Inflammatory macrophage treated with lipopolysaccharide for 1 hour (primary cell): ENCODE measurements at places on chromosomes 12 and 14.

DNA sequence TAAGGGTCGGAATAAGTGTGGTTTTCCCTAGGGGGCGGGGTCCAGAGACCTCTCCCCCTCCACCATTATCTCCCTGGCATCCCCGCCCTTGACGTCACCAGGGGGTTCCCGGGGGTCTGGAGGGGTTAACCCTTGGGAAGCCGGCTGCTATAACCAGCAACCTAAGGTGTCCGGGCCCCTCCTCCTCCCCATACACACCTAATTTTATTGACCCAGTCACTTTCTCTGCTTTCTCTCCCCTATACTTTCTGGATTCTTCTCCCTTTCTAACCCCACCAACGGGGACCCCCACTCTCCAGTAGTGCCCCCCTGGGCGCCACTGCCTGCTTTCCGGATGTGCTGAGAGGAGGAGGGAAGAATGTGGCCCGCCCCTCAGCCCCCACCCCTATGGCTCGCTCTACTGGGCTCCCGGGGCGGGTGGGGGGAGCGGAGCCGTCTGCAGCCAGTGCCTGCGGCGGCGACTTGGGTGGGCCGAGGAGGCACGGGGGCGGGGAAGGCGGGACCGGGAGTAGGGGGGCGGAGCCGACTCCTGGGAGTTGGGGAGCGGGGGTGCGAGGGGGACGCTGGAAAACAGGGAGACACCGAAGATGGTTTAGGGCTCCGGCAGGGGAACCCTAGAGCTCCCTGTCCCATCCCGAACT, 1.8 kb downstream of the GLI1 start:
- no peak for DNase-seq

- peak; percentile 63 for DNase-seq
Measured at GRCh38 chr12:106841510-106842302, 67.2 kb downstream of the RIC8B start.

DNA sequence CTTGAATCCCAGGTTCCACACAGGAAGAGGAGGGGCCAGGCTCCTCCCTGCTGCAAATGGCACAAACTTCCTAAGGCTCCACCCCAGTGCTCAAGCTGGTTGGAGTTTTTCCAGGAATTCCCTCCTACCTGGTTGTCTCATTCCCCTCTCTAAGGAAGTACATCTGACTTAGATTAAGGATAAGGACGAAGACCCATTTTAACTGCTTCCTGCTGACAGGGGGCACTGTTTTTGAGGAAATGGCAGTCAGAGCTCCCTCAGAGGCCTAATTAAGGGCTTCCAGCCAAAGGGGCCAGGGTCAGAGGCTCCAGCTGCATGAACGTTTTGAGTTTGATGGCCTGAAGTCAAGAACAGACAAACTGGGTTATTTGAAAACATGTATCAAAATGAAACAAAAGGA, 1084.7 kb downstream of the SLC6A15 start:
- DNase-seq, result no peak

GRCh38 chr14:56224691-56225681, 106.8 kb downstream of the PELI2 start:
- no peak for DNase-seq

DNA sequence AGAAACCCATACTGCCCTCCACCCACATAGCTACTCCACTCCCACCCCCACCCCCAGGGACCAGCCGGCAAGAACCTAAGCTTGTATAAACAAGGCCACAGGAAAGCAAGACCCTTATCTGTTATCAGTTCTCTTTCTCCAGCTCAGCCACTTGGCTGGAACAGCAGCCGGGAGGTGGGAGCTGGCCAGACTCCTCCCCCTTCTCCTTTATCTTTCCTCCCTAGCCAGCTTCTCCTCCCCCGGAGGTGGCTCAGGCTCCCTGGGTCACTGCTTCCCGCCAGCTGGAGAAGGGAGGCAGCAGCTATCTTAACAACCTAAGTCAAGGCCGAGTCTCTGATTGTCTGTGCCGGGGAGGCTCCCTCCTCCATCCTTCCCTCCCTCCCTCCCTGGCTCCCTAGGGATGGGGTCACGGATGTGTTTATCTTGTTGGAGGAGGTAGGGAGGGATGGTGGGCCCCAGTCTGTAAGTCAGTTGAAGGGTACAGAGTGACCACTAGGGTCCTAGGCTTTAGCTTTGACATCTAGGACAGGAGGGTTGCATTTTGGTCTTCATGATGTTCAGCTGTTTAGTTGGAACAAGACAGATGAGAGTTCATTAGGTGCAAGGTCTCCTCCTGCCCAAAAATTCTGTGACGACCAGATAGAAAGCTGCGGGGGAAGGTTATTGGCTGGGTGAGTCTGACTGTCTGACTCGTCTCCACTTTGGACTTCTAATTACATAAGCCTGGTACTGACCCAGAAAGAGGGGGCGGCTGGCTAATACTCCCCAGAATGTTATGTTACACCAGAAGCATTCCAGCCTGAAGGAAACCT, 29.7 kb downstream of the ZFP36L1 start:
- no peak for DNase-seq

GRCh38 chr12:51809193-51809592, 39.3 kb downstream of the FIGNL2 start:
- DNase-seq, result no peak

DNA sequence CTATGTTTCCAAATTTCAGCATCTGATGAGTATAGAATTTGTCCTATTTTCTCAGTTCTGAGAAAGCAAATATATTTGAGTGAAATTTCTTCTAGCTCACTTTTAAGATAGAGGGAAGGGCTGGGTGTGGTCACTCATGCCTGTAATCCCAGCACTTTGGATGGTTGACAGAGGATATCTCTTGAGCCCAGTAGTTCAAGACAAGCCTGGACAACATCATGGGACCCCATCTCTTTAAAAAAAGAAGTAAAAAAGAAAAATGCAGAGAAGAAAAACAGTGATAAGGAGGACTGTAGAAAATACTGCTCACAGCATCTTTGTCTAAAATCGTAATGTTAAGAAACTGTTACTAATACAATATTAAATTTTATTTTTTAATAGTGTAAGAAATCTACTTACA, 2.3 kb upstream of the OR6C70 start:
- no peak for DNase-seq

- no peak for DNase-seq
Measured at GRCh38 chr14:73817020-73817655, 34.5 kb upstream of the PTGR2 start.

- no peak for DNase-seq
Measured at GRCh38 chr12:64665514-64665913, 55.2 kb downstream of the RASSF3 start.

DNA sequence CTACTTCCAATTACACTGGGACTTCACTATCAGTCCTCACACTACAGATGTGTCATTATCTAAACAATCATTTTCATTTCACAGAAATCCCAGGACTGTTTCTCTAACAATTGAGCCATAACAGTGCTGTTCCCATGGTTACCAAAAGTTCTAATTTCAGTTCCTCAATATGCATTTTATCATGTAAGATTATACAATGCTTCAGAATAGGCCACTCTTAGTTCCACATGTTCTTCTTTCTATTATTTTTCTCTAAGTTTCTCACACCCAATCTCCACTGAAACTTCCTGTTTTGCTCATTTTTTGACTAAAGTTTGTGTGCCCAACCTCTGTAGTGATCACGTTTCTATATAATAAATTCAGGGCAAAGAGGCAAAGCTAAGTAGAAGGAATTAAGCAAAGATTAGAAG, 185.8 kb downstream of the DUSP6 start:
- DNase-seq, result peak; percentile 97

DNA sequence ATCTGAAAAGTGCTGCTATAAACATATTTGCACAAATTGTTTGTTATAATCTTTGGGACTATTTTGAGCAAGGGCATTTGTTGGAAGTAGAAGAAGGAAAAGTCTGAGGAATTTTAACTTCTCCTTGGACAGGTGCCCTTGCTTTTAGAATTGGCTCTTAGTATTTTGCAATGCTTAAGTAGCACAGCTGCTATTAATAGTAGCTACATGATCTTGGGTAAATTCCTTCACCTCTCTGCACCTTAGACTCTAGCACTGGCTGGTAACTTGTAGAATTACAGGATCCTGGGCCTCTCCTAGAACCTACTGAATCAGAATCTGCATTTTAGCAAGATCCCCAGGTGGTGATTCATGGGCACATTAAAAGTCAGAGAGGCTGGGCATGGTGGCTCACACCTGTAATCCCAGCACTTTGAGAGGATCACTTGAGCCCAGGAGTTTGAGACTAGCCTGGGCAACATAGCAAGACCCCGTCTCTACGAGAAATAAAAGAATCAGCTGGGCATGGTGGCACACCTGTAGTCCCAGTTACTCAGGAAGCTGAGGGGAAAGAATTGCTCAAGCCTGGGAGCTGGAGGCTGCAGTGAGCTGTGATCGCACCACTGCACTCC, 10.8 kb upstream of the TMEM120B start:
- DNase-seq, result no peak

DNA sequence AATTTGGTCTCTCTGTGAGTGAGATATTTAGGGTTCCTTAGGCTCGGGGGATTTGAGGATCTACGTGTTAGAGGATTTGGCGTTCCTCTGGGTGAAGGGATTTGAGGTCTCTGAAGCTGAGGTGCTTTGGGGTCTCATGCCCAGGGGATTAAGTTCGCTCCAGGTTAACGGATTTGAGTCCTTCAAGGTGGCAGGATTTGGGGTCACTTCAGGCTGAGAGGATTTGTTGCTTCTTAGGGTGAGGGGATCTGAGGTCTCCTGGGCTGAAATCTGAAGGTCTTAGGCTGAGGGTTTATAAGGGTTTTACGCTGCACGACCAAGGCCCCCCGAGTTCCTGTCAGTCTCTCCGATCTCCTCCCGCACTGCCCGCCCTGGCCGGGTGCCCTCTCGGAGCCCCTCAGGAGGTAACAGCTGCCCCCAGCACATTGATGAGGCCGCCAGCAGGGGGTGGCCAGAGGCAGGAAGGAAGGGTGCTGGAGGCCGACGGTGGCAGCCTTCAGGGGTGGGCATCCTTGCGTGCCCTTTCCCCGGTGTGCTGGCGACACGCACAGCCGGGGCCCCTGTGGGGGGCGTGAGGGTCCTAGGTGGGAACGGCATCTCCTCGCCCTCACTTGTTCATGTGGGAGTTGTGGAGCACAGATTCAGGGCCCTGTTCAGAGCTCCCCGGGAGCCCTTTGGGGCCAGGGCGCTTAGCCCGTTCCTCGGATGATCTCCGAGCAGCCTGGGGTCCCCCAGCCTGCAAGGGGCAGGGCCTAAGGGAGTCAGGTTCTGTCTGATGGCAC, 14.3 kb downstream of the CEP170B start:
- DNase-seq, result no peak

- no peak for DNase-seq
Measured at GRCh38 chr14:106174206-106174605, 647.8 kb downstream of the TMEM121 start.
